ENCODE measurements at places on chromosomes 2 and 18.

DNA sequence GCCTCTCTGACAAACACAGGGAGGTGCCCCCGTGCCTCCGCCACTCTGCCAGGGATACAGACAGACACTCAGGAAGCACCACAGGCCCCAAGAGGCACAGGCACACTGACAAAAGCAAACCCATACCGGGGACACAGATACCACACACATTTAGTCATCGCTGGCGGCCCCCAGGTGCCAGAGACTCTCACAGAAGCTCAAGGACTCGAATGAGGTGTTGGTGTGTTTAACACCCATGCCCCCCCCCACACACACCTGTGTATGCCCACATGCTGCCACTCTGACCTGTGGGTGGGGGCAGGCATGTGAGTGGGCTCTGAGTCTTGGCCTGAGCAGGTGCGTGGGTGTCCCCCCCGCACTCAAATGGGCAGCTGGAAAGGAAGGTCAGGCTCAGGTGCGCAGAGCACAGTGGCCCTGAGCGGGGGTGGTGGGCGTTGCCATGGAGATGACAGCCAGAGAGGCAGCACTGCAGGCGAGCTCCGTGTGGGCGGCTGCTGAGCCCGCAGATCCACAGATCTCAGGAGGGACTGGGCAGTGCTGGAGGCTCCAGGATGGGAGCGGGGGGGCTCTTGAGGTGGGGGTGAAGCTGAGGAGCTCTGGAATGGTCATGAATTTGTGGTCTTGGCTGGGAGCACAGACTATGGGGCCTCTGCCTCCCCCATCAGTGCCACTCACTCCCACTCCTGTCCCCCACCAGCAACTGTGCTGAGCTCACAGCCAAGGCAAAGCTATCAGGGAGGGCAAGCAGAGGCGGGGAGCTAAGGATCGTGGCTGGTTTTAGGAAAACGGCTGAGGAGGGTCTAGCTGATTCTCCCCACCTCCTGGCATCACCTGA lies 73.9 kb upstream of the TAF1B start:
- no peak for DNase-seq

GRCh38 chr2:96403481-96403880 lies 67.9 kb downstream of the NCAPH start:
- DNase-seq: no peak

- DNase-seq: no peak
Observed at GRCh38 chr2:241033994-241034393, 35.6 kb downstream of the SNED1 start.

DNA sequence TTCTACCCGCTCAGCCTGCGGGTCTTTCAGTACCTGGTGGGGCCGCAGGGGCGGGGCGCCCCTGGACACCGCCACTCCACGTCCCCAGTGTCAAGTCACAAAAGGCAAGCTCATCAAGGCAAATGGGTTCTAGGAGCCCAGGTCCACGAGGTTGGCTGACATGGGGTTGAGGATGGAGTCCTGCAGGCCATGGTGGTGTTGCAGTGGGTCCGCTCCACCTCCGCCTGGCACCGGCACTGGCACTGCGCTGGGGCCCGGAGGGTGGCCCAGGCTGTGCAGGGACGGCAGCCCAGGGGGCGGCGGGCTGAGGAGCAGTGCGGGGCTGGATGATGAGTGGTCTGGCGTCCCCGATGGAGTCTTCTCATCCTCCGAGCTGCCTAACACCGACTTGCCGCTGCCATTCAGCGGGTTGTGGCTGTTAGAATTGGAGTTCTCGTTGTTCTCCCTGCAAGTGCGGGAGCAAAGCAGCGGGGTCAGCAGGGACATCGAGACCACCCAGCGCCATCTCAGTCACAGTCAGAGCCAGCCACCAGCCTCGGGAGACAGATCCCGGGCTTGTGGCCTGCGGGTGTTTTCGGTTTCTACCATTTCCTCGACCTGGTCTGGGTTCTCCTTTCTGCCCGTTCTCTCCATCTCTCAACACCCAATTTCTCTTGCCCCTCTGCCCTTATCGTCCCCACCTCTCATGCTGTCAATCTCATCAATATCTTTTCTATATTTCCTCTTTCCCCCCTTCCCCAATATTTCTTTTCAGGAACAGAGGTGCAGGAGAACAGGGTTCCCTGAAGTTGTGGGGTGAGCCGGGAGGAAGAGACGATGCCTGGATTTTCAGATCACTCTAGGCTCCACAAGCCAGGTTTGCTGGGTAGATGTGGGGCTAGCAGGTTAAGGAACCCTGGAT lies 3.0 kb downstream of the SIX2 start:
- DNase-seq: no peak

- no peak for DNase-seq
Observed at GRCh38 chr2:239260546-239261327, 140.1 kb downstream of the HDAC4 start.

GRCh38 chr2:62458671-62459081 lies 47.3 kb downstream of the TMEM17 start:
- peak; percentile 60 for DNase-seq

DNA sequence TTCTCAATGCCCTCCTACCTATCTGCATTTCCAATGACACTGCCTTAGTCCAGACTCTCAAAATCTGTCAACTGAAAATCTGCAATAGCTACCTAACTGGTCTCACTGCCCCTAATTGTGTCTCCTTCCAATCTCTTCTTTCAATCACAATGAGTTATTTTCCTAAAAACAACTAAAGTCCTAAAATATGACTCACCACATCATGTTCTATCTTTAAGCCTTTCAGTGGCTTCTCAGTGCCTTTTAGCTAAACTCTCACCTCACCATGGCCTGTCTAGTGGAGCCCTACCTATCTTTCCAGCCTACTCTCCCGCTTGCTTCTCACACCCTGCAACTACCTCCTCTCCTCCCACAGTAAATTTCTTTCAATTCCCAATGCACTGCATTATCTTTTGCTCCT lies 220.9 kb upstream of the PKDCC start:
- DNase-seq: no peak

DNA sequence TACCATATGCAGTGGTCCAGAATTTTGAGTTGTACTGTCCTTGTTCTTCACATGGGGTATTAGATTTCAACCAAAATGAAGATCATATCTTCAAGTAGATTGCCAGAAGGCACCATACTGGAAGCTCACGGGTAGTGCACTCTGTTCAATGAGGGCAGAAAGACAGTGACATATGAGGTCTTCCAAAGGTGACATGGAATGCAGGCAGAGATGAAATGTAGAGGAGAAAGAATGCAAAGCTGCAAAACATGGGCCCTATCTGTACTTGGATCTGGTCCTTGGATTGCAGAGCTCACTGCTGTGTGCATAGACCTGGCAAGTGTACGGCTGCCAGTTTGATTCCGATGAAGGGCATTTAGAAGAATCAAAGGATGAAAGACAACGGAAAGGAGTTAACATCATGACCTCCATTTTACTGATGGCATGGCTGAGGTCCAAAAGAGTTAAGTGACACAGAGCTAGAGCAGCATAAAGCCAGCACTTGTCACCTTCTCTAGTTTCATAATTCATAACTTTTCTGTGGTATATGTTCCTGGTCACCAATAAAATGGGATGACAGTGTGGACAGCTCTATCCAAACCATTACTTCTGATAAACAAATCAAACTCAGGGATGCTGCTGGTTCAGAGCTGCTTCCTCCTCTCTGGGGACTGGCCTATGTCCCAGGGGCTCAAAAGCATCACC lies 64.7 kb downstream of the BCL2 start:
- DNase-seq: no peak

GRCh38 chr2:195543902-195544894 lies 112.8 kb upstream of the SLC39A10 start:
- no peak for DNase-seq

DNA sequence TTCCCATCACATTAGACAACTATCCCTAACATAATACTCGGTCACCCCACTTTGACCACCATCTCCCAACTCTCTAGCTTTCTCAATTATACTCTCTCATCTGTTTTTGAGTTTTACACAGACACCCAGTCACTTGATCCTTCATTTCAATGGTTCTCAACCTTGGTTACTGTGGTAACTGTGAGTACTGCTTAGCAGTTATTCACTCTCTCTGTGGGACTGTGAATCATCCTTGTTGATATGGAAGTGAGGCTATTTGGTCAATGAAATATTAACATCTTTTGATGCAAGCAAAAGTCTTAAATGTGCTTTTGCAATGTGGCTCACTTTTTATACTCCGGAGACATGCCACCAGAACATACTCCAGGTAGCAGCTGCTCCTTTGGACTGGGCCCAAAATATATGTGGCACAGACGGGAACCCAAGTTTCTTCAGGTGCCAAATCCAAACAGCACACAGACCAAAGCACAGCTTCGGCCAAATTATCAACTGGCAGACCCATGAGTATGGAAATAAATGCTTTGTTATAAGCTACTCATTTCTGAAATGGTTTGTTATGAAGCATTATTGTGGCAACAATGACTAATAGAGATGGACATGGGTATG lies 75.0 kb upstream of the SLC25A52 start:
- no peak for DNase-seq

DNA sequence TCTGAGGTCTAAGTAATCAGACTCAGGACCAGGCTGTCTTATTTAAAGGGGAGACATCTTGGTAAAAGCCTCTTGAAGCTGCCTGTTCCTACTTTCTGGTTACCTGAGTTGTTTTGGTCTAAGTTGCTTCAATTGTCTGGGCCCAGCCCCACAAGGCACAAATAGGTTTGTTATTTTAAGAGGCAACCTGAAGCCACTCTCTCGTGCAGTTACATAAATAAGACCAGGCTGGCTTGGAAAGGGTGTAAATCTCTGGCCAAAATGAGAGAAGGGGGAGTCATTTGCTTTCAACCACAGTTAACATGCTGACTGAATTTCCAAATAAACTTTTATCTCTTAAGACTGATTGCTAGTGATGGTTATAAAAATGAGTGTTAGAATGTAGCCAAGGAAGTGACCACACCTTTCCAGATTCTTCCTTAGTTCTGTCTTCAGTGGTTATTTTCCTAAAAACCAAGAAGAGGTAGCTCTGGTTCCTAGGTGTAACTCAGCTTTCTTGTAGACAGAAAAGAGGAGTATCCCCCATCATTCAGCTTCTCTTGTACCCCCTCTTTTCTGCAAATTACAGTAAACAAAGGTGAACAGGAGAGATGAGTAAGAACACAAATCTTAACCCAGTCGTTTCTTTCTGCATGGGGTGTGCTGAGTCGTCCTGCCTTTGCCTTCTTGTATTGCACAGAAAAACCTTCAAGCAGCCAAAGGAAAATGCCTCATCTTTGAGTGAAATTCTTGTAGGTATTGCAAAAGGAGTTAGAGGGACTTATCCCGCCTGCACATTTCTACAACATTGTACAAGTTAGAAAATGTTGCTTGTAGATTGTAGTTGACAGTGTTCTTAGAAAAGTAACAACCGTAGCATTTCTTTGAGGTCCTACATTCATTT lies 161.5 kb upstream of the NT5C1B start:
- no peak for DNase-seq

DNA sequence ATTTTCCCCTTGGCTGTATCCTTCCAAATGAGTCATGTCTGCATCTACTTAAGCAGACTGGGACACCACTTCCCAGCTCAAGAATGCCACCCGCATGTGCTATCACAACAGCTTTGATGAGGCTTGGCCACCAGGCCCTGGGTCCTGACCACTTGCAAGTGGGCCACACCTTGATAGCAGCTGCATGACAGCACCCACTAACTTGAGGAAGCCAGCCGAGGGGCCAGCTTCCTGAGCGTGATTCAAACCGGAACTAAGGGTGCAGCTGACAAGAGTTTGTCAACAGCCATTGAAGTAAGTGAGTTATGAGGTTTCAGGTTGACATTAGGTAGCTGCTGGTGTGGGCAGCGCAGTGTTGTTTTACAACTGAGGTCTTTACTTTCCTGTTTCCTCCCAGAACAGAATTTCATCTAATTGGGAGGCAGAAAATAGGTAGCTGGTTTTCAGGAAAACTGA lies 54.4 kb downstream of the EPHA4 start:
- DNase-seq: no peak

- no peak for DNase-seq
Observed at GRCh38 chr2:128714285-128714684, 395.6 kb upstream of the HS6ST1 start.

- DNase-seq: no peak
Observed at GRCh38 chr2:119477113-119477505, 45.5 kb downstream of the TMEM37 start.

DNA sequence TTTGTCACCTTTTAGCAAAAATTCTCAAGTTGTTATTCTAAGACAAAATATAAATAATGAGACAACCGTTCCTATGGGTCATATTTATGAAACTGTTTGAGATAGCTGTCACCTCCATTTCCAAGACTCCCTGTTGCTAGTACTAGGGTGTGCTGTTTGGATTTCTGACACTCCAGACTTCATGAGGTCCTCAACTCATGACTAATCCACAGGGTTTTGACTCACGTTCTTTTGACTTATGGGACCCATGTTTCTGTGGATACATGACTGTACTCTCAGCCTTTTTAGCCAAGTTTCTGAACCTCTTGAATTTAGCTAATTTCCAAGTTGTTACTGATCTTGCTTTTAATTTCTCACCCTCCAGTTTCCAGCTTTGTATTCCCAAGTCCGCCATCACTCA lies 178.7 kb upstream of the FAM98A start:
- no peak for DNase-seq

DNA sequence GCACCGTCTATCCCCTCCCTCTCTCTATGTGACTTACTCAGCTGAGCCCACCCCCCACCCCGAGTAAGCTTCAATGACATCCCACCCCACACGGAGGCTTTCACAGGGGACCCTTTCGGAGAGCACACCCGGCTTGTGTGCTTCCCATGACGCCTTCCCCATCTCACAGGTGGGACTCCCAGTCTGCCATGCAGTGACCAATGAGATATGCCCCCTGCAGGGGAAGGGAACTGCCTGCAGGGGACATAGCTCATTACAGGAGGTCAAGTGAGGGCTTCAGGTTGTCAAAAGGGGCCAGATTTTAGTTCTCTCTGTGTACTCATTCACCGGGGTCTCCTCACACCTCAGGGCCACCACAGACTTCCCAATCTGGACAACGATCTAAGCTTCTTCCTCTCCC lies 112.6 kb downstream of the GAREM1 start:
- no peak for DNase-seq

GRCh38 chr2:209772290-209772685 lies 656 bp downstream of the UNC80 start:
- DNase-seq: no peak

DNA sequence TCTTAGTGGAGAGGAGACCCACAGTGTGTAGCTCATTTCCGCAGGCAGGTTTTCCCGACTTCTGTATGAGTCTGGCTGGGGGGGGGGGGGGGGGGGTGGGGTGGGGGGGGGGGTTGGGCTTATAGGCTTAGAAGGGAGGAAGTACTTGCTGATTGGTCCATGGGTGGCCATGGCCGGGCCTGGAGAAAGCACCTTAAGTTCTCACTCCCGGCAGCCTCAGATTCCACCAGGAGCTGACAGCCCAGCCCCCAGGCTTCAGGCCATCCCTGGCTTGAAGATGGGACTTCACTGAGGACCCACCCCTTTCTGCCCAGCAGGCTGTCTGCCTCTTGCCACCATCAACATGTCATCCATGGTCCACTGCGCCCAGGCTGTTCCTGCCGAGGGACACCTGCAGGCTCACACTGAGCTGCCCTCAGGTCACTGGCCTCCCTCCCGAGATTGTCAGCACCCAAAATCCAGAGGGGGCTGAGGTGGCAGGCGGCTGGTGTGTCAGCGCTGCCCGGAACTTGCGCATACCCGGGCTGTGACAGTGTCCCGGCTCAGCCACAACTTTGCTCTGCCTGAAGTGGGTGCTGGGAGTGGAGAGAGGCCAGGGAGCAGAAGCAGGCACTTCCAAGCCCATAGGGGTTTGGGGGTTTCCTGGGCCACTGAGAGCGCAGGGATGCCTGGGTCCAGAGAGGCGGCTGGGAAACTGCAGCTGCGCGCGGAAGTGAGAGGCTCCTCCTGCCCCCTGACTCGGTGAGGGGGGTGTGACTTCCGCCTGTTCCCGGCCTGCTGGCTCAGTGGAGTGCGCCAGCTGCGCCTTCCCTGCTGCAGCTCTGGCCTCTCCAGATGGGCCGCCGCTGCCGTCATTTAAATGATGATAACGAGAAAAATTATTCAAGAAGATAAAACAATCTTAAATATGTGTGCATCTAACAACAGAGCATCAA lies 256.1 kb downstream of the RPRM start:
- DNase-seq: no peak

Measured in NCI-H446 (cell line).